ENCODE measurements at places on chromosomes 11 and 22.

GRCh38 chr11:45341372-45341771 is 55.2 kb upstream of the SYT13 start:
- no peak for DNase-seq

DNA sequence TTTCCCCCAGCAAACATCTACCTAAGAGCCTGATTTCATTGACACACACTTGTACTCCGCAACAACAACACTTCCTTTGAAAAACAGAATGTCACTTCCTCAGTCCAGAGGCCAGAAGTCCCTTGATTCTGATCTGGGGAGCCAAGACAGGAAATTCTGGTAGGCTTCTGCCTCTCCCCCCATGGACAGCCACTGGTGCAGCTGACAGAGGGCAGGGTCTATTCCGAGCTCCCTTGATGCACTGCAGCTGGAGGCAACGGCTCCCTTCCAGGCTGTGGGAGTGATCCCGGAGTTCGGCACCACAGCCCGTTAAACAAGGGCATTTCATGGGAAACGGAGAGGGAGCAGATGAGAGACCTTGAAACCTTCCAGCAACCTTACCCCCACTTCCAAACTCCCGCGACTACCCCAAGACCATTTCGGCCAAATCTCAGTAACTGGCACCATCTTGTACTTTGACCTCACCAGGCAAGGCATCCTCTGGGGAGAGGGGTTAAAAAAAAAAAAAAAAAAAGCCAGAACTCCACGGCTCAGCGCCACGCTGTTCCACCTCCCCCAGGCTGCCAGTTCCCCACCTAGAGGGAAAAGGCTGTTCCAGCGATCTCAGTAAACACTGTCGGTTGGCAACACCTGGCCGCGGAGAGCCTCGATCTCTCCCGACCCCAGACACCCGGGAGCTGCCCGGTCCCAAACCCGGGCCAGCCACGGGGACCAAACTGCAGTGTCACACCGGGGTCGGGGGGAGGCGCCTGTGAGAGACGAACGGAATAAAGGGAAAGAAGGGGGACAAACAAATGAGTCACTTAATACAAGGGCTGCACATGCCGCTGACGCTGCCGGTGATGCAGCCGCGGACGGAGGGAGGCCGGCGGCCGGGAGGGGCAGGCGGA is 1.1 kb downstream of the GAB2 start:
- peak; percentile 82 for DNase-seq

- DNase-seq: no peak
Observed at GRCh38 chr22:36734171-36735058, 30.9 kb upstream of the CACNG2 start.

DNA sequence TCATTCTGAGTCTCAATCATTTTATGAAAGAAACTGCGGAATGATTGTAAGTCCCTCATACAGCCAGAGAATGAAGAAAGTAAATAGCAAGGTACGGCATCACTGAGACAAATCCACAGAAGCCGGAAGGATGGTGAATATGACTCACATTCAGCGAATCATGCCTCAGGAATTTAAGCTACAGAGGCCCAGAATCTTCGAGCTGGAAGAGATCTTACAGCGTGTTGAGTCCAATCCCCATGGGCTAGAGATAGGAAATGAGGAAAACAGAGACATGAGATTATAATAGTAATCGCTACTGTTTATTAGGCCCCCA is 173.2 kb downstream of the KIF18A start:
- DNase-seq: no peak

- peak; percentile 25 for DNase-seq
Observed at GRCh38 chr22:41828516-41828915, 4.4 kb upstream of the SREBF2 start.

DNA sequence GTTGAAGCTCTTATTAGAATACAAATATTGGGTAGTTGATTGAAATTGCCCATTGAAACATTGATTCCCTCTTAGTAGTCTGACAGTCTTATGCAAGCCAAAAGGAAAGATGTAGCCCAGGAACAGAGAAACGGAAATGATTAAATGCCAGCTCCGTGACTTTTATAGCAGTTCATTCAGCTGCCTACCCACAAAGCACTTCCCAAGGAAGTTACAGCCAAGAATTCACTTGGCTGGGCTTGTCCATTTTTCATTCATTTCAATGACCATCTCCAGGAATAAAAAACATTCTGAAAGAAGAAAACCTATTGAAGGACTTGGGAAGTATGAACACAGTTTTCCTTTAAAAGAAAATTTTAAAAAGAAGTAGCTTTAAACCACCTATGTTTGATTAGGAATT is 62.0 kb downstream of the NCAM1 start:
- no peak for DNase-seq

DNA sequence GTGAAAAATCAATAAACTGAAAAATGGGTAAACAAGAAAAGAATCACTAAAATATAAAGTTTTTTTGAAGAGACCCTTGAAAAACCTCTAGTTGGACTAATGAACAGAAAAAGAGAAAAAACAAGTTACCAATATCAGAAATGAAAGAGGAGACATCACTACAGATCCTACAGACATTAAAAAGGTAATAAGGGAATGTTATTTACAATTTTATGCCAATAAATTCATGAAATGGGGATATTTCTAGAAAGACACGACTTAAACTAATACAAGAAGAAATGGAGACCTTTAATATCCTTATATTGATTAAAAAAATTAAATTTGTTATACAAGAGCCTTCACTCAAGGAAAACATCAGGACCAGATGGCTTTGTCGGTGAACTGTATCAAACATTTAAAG is 109.4 kb downstream of the TBC1D22A start:
- DNase-seq: no peak

- no peak for DNase-seq
Observed at GRCh38 chr22:32646476-32646875, 155.0 kb upstream of the TIMP3 start.

GRCh38 chr22:30564045-30564760 is 10.3 kb downstream of the GAL3ST1 start:
- no peak for DNase-seq

- peak; percentile 35 for DNase-seq
Observed at GRCh38 chr11:8018484-8019313, 31.6 kb downstream of the EIF3F start.

- peak; percentile 31 for DNase-seq
Observed at GRCh38 chr11:125165111-125165842, 726 bp downstream of the PKNOX2 start.

DNA sequence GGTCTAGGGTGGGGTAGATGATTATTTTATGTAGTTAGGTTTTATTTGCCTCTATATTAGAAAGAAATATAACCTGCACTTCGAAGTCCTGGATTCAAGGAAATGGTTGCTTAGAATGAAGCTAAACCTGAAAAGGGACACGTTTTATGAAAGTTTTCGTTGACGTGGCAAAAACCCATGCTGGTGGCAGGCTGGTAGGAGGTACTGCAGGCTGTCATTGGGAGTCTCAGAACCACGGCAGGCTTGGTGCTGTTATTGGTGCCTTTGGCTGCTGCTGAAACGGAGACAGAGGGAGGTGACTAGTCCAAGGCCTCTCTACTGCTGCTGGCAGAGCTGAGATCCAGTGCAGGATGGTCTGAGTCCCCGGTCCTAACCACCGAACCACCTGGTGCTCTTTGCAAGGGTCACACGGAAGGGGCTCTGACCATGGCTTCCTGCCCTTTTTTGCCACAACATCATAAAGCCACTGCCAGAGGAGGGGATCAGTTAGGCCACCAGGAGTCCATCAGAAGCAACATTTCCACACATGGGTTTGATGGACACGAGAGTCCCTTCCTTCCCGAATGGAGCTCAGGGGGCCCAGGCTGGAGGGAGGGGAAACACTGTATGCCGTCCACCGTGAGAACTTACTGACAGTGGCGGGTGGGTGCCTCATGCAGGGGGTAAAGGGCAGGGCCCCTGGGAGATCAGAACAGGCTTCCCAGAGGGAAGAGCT is 13.4 kb downstream of the CSF2RB start:
- no peak for DNase-seq

GRCh38 chr11:78432058-78432515 is 14.5 kb upstream of the GAB2 start:
- no peak for DNase-seq

GRCh38 chr11:43845816-43846215 is 34.8 kb upstream of the ALKBH3 start:
- DNase-seq: no peak

DNA sequence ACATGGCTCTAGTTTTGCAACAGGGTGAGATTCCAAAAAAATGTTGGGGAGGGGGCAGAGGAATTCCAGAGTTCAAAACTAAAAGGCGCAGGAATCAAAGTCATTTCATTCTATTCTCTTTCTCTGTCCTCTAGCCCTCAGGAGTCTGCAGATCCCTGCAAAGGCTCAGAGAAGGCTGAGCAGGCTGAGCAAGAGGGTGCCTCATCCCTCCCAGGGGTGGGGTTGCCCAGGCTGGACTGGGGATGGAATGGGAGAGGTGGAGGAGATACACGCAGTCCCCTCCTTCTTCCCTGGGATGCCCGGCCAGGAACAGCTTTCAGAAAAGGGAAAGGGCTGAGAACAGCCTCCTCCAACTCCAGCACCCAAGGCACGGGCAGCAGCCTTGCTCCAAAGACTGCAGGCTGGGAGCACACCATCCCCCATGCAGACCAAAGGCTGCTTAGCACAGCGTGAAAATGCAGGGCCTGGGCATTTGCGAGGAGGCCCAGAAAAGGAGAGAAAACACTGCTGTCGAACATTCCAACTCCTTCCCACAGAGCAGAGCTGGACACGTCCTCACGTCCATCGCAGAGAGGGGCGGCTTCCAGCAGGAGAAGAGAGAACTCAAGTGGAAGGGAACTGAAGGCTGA is 51.8 kb downstream of the MN1 start:
- DNase-seq: no peak

DNA sequence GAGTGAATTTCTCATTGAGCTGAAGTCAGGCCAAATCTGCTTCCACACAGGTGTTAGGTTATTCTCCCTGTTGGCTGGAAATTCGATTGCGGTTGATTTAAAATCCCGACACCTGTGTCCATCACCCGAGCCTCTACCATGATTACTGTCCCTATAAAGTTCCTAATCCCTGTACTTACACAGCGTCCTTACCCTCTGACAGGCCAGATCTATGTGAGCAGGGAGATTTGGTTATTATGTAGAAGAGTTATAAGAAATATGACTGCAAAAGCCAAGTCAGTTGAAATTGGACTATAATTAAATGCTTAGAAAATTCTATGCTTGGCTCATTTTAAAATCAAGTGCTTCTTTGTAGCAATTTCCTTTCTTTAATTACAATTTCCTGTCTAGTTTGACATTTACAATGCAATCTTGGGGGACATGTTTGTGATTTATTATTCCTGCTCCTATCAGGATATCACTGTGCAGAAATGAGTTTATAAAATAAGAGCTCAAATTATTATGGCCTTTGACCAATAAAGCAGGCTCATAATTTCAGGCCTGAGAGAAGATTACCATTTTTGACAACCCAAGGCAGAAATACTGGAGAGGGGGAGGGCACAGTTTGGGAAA is 32.5 kb upstream of the LMO1 start:
- DNase-seq: no peak

- DNase-seq: no peak
Observed at GRCh38 chr22:31329453-31330215, 16.5 kb downstream of the PATZ1 start.

DNA sequence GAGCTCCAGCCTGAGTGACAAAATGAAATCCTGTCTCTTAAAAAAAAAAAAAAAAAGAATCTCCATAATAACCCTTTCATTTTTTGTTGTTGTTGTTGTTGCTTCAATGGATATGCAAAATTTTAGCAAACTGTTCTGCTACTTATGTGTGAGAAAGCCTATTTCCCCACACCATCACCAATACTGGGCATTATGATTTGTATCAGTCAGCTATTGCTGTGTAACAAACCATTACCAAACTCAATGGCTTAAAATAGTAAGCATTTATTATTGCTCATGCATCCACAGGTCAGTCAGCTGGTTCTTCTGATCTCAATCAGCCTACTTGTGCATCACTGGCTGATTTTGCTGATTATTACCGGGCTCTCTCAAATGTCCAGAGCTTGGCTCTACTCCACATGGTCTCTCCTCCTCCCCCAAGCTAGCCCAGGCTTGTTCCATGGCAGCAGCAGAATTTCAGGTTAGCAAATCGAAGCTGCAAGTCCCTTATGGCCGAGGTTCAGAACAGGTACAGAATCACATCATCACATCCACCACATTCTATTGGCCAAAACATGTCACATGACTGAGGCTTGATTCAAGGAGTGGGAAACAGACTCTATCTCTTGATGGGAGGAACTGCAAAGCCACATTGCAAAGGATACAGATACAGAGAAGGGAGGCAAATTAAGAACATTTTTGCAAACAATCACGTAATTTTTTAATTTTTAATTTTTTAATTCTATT is 135.1 kb downstream of the MN1 start:
- DNase-seq: no peak

DNA sequence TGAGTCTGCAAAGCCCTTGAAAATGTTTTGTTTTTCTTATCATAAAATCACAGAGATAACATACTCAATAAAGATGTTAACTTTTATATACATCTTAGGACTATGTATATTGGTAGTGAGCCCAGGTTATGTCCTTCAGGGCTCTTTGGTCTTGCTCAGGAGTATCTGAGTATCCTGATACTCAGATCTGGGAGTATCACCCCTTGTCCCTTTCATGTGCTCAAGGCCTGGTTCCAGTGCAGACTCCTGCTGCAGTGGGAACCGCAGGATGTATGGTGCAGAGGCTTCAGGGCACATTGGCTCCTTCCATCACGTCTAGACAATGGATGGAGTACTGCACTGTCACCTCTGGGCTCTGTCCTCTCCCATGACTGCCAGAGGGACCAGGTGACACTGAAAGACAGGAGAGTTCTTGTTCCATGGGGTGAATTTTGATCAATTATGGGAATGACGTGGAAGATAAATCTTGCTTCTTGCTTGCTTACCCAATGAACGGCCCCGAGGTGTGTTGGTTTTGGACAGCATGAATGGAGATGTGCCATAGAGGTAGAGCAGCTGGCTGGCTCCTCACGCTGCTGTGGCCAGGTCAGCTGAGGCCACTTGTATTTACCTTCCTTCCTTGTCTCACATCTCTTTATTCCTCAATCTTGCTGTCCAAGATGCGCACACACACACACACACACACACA is 215.5 kb downstream of the ARHGAP42 start:
- peak; percentile 9 for DNase-seq

DNA sequence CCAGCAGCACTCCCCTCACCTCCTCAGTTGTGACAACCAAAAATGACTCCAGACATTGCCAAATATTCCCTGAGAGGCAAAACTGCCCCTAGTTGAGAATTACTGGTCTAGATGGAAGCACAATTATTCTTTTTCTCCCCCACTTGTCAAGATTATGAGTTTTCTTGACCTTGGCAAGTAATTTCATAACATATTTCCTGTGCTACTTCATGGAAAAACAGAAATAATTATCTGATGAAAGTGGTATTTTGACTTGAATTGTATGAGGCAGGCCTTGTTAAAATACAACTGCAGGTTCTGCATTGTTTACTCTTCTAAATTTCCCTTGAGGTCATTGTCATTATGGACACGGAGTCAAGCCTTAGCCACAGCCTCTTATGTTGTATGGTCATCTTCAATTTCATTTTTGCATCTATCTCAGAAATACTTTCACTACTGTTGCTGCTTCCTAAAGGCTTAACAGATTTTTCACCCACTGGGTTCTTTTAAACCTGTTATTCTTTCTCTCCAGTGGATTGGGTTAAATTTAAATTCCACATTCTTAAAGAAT is 32.2 kb upstream of the LDLRAD3 start:
- DNase-seq: no peak

Measured in NCI-H1092 (cell line).